ENCODE measurements at places on chromosomes 13 and 19.

DNA sequence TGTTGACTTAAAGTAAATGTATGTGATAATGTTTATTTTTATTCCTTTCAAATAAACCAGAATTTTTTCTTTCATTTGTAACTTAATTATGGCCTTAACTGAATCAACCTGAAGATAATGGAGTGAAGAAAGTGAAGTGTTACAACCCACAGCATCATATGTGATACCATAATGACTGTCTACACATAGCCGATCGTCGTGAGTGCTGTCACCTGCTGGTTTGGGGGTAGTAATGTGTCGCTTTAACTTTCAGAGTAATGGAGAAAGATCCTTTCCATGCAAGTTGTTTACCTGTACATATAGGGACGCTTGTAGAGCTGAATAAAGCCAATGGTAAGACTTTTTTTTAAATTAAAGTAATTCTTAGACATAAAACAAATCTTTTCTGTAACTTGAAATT, 9.9 kb downstream of the CDC16 start:
- DNase-seq, result no peak

- peak; percentile 69 for DNase-seq
Observed at GRCh38 chr19:2221250-2221831, 14.8 kb downstream of the PLEKHJ1 start.

DNA sequence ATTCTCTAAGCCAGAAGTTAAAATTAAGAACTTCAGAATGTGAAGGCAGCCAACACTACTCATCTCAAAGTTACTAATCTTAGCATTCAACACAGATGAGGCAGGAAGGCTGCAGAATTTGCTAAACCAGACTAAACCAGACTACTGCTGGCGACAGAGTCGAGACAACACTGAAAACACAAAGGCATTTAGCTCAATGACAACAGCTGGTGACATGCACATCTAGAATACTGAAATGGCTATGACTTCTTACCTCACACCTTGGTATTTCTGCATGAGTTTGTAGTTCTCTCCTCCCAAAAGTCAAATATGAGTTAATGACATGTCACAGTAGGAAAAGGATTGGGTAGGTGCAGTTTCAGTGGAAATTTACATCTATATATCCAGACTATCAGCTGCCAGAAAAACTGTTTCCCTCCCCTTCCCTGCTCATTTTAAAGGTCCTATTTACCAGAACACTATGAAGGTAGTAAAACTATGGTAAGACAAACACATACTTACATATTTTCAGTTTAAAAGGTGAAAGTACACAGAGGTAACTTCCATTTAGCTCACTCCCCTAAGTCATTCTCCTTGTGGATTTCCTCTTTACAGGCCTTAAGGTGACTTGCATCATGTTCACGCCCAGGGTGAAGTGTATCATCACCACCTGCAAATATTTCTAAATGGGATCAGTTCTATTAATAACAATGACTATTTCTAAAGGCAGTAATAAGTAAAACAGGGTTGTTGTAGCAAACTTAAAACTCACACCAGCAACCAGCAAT, 21.4 kb downstream of the FOXO1 start:
- no peak for DNase-seq

DNA sequence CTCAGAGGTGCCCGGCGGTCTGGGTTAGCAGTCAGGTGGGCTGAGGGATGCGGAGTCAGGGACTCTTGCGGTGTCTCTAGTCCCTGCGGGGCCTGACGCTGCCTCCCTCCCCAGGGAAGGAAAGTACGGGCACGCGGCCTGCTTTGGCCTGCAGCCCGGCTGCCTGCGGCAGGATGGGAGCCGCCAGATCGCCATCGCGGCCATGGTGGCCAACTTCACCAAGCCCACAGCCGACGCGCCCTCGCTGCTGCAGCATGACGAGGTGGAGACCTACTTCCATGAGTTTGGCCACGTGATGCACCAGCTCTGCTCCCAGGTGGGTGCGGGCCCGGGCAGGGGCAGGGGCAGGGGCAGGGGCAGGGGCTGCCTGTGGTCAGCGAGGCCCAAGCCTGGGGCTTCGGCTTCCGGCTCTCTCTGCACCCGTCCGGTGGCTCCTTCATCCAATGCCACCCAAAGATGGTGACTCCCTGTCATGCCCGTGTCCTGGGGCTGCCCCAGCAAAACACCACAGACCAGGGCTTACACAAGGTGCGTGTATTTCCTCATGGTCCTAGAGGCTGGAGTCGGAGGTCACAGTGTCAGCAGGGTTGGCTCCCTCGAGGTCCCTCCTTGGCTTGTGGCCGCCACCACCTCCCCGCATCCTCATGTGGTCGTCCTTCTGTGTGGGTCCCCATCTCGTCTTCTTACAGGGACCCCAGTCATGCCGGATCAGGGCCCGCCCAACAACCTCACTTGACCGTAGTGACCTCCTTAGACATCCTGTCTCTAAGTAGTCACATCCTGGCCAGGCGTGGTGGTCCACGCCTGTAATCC, 11.3 kb upstream of the ZNF554 start:
- no peak for DNase-seq

- no peak for DNase-seq
Observed at GRCh38 chr13:23159760-23160637, 20.8 kb upstream of the SGCG start.

GRCh38 chr13:31826521-31826920, 87.2 kb downstream of the RXFP2 start:
- DNase-seq, result no peak

GRCh38 chr19:913080-913748, at the start of gene R3HDM4:
R3HDM4 (minus strand) TSS chr19:913219; CDS start chr19:913157, 62 bp downstream.
- peak; percentile 63 for DNase-seq

GRCh38 chr13:35700671-35701070, 224.2 kb upstream of the MAB21L1 start:
- DNase-seq, result no peak

DNA sequence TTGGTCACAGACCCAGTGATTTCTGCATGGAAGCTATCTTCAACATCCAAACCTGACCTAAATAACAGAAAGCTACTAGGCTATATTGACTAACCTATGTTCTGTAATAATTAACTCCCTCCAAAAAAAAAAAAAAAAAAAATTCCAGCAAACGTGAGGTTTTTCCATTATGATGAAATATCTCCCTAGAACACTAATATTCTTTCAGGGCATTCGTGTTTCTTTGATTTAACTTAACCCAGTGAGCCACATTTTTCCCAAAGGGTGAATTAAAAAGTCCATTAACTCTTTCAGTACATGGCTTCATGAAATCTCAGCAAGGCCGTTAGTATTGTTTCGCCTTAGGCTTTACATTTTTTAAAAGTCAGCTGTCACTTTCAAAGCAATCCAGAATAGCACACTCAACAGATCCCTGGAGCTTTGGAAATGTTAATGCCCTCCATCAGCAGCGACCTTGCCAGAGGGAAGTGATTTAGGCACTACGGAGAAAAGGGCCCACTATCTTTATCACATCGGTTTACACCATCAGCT, 175.8 kb downstream of the DCT start:
- DNase-seq, result no peak

- DNase-seq, result no peak
Observed at GRCh38 chr13:79030513-79030912, 371.6 kb upstream of the OBI1 start.

GRCh38 chr13:106361621-106362020, 173.8 kb downstream of the EFNB2 start:
- no peak for DNase-seq

GRCh38 chr19:41563854-41564514, 12.0 kb upstream of the CEACAM21 start:
- DNase-seq, result no peak

- DNase-seq, result peak; percentile 71
Observed at GRCh38 chr13:98507282-98507797, 69.6 kb downstream of the STK24 start.

GRCh38 chr19:1941146-1942077, at the start of gene CSNK1G2:
CSNK1G2 (plus strand) TSS chr19:1941172; CDS start chr19:1969773, 28,601 bp downstream.
- DNase-seq, result no peak

GRCh38 chr19:43416951-43417623, 2.4 kb downstream of the TEX101 start:
- DNase-seq, result no peak

GRCh38 chr19:16903347-16903746, 14.5 kb downstream of the F2RL3 start:
- no peak for DNase-seq

DNA sequence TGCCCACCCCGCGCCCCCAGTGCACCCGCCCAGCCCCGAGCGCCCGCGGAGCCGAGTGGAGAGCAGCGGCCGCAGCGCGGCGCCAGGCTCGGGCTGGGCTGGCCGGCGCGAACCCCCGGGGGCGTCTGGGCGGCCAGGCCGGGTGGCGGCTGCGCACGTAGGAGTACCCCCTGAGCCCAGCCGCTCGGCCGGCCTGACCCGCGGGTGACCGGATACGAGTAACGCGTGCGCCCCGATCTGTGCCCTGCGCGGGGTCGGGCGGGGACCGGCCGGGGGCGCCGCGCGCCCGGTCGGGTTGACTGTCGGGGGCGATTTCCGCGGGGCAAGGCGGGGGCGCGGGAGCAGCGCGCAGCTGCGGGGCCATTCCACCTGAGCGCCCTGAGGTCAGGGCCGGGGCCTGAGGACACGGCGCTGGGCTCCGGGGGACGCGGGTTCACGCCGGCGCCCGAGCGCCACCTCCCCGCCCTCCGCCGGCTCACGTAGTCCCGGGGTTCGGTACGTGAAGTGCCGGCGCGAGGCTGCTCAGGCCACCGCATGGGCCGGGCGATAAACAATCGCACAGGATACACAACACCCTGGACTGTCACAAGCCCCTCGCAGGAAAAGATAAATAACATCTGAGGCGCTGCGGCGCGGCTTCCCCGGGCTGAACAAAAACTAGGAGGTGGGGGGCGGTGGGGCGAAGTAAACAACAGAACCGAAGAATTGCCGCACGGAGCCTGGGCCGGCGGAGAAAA, 37.6 kb upstream of the FLT1 start:
- DNase-seq, result peak; percentile 40

DNA sequence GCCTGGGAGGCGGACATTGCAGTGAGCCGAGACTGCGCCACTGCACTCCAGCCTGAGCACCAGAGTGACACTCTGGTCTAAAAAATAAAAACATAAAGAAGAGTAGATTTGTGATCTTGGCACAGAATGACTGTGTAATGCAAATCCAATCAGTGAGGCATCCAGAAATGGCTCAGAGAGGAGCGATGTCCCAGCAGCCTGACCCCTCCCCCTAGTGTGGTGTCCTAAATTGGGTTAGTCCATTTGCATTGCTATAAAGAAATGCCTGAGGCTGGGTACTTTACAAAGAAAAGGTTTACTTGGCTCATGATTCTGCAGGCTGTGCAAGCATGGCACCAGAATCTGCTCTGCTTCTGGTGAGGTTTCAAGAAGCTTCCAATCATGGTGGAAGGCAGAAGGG, 59.1 kb upstream of the ZNF30 start:
- DNase-seq, result no peak

DNA sequence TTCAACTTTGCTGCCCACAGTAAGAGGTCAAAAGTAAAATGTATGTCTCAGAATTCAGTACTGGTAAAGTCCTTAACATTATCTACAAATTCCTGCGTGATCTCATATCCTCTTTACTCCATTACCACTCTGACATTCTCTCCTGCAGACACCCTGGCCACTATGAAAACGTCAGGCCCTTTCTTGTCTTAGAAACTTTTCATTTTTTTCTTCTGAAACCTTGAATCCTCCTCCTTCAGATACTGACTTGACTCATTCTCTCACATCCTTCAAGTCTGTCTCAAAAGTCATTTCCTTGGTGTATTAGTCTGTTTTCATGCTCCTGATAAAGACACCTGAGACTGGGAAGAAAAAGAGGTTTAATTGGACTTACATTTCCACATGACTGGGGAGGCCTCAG, 262.3 kb downstream of the POU4F1 start:
- DNase-seq, result no peak

DNA sequence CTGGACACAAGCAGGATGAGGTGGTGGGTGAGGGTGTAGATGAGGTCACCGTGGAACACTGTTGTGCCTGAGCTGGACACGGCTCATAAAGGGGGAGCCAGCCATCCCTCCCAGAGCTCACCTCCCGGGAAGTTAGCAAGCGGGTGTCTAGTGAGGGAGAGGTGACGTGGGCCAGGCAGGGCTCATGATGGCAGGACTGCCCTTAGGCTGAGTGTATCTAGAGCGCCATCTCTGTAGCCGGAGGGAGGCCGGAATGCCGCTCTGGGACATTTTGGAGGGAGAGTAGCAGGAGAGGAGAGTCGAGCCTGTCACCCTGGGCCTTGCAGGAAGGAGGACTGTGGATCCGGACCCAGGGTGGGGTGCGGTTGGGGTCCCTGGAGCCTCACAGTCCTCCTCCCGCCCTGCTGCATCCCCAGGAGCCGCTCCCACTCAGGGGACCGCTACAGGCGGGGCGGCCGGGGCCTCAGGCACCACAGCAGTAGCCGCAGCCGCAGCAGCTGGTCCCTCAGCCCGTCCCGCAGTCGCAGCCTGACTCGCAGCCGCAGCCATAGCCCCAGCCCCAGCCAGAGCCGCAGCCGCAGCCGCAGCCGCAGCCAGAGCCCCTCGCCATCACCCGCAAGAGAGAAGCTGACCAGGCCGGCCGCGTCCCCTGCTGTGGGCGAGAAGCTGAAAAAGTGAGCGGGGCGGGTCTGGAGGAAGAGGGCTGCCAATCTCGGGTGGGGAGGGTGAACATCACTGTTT, 9.2 kb downstream of the ZNF296 start:
- no peak for DNase-seq

- no peak for DNase-seq
Observed at GRCh38 chr13:75271846-75272245, 210.1 kb downstream of the TBC1D4 start.

GRCh38 chr13:35993686-35994085, 137.5 kb downstream of the DCLK1 start:
- no peak for DNase-seq

DNA sequence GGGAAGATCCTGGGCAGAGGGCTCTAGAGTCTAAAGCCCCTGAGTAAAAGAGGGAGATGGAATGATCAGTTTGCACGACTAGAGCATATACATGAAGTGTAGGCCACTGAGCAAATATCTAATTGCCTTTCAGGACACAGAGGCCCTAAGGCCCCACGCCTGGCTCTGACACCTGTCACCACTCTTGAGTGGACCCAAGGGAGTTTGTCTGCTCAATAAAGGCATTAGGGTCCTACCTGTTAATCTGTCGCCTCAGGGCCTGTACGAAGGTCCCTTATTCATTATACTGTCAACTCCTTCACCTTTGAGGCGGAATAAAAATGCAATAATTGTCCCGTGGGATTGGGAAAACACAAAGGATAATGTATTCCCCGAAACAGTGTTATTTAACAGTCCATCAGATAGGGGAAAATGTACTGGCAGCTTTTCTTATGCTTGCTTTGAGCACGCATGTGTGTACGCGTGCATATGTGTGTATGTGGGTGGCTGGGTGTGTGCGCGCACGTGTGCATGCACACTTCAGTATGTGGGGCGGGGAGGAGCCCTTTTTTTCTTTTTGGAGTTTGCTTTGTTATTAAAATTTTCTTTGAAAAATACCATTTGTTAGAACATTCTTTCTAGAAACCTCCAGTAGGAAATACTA, 161.8 kb upstream of the SERP2 start:
- no peak for DNase-seq
